ENCODE measurements at places on chromosomes 11 and 22.
A peak's percentile ranks its signal among the peaks of the same experiment; 100 is the strongest.

- DNase-seq: no peak
These were observed 90.2 kb upstream of the KCNQ1OT1 start for GRCh38 chr11:2789791-2790567.

- DNase-seq: no peak
These were observed 54.2 kb downstream of the GRAMD4 start for GRCh38 chr22:46674367-46674781.

GRCh38 chr11:14357881-14358728 lies 878 bp downstream of the RRAS2 start:
- peak; percentile 36 for DNase-seq

DNA sequence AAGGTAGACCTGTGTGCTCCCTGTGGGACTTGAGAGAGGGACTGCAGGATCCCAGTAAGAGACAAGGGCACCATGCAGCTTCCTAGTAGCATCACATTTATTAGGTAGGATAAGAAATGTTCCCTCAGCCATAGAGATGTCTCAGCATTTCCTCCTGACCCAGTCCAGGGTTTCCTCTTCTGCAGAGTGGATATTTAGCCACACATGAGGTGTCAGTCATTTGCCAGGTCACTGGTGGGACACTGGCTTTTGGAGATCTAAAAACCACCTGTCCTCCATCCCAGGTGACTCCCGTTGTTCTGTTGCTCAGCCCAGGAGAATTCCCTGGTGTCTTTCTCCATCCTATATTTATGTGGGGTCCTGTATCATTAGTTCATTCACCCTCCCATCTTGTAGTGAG lies 117.5 kb upstream of the NNMT start:
- DNase-seq: no peak

GRCh38 chr11:94558468-94558867 lies 8.7 kb upstream of the PIWIL4 start:
- no peak for DNase-seq

GRCh38 chr11:10436224-10436623 lies 18.8 kb upstream of the AMPD3 start:
- no peak for DNase-seq

GRCh38 chr11:36392196-36392595 lies 96.1 kb downstream of the PRR5L start:
- DNase-seq: no peak

DNA sequence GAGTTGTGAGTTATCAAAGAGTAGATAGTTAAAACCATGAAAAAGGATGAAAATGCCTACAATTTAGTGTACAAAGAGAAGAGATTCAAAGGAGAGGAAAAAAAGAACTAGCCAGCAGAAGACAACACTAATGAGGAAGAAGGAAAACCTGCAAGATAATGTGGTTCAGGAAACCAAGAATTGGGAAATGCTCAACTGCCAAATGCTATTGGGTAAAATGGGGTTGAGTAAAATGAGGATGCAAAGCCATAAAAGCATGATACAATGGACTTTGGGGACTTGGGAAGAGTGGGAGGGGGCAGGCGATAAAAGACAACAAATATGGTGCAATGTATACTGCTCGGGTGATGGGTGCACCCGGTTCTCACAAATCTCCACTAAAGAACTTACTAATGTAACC lies 7.6 kb upstream of the OR52K2 start:
- no peak for DNase-seq

- no peak for DNase-seq
These were observed 7.0 kb upstream of the L3MBTL2 start for GRCh38 chr22:41198027-41198580.

- no peak for DNase-seq
These were observed 12.4 kb upstream of the MPPED1 start for GRCh38 chr22:43399338-43399979.

Measured in amniotic stem cell (primary cell).